ENCODE measurements at places on chromosomes 13 and 19. TPM values are rescaled to one million over a fixed set of nuclear protein-coding genes. Genes with fewer than 3 reads are reported as not detected.
A peak's percentile ranks its signal among the peaks of the same experiment; 100 is the strongest.

- no peak for DNase-seq
Observed at GRCh38 chr13:107239213-107239612, 671.3 kb upstream of the ARGLU1 start.

DNA sequence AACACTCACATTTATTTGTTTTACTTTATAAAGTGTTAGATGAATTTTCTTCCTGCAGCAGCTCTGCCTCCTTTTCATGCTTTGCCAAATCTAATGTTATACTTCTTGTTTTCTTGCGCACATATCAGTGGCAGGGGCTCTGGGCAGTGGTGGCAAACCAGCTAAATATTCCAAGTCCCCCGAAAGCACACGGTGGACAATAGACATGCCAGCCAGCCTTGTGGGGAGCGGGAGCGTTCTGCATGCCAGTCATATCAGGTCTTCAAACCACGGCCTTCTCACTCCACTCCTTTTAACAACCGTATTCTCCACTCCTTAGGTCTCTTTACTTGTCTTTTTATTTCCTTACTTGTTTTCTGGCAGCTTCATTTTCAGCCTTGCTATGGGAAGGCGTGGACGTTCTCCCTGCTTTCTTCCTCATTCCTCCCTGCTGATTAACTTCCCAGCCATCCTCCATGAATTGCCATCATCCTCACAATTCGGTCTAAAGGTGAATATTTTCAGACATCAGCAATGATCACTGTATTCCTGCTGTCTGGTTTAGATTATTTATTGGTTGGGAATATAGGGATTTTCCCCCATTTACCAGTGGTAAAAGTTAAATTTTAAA, 77.1 kb upstream of the WASF3 start:
- no peak for DNase-seq

DNA sequence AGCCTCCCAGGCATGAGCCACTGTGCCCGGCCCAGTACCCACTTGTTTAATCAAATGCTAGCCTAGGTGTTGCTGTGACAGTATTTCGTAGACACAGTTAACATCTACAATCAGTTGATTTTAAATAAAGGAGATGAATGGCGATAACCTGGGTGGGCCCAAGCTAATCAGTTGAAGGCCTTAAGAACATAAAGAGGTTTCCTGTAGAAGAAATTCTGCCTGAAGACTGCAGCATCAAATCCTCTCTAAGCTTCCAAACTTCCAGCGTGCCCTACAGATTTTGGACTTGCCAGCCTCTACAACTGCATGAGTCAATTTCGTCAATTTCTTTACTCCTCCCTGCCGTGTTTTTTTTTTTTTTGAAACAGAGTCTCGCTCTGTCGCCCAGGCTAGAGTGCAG, 13.2 kb upstream of the SULT2A1 start:
- no peak for DNase-seq

DNA sequence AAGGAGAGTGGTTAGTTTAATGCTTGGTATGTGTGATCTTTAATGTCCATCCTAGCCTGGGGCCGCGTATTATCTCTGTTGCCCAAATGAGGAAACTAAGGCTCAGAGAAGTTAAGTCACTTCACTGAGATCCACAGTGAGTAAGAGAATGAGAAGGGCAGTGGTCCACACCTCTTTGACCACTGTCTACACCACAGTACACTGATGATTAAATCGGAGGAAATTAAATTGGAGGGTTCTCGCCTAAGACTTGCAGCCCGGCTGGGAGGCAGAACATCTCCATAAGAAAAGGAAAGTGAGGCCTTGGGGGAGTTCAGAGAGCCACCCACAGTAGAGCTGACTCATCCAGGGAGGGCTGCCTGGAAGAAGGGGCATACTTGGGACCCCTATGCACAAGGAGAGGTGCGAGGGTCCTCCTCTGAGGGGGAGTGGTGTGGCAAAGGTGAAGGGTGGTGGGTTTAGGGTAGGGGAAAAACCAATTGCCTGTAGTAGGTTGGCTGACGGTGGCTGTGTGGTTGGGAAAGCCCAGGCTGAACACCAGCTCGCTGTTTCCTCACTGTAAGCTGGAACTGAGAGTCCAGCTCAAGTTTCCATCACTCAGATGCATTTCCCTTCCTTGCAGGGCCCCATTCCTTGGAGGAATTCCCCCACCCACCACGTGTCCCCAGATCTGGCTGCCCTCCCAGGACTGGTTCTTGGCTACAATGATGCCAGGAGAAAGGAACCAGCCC, 15.0 kb upstream of the DHRS12 start:
- no peak for DNase-seq

DNA sequence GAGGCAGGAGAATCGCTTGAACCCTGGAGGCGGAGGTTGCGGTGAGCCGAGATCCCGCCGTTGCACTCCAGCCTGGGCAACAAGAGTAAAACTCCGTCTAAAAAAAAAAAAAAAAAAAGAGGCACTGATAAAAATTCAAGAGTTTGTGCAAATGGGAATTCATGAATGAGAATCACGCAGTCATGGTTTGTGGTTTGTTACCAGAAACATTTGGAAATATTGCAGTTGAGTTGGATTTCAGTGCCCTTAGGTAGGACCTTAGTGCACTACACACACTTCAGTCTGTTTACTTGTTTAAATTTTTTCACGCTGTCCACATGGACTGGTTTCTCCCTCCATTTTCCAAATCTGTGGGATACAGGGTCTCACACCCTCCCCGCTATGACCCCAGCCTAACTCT, 28.4 kb downstream of the ZNF844 start:
- no peak for DNase-seq

DNA sequence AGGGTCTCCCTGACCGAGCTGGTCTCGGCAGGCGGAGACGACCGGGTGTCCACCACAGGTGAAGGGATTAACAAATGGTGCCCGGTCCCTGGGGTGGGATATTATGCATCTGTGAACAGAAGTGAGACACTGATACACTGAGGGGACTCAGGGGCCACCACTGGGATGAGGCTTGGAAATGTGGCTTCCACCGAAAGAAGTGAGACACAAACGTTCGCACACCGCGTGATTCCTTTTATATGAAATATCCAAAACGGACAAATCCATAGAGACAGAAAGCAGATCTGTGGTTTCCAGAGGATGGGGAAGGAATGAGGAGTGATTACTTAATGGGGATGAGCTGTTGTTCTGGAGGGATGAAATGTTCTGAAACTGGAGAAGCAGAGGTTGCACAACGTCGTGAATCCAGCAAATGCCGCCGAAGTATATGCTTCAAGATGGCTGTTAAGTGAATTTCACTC, 47.5 kb downstream of the C13orf46 start:
- DNase-seq: no peak

DNA sequence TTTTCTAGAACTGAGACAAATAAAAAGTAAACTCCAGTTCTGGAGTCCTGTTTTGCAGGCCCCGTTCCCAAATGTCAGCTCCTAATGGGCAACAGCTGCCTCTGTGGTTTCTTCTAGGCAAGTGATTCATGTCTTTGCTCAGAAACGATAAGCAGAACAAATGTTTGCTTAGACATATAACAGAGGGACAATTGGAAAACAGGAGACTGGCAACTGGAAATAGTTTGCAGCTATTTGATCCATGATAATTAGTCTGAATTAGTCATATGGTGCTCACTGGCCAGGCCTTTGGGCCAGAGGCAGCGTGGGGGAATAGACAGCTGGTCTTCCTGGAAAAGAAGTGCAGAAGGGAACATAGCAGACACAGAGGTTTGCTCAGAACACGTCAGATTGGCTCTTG, 29.2 kb upstream of the TSHZ3 start:
- peak; percentile 68 for DNase-seq

GRCh38 chr13:21121616-21122015, 54.7 kb downstream of the SKA3 start:
- no peak for DNase-seq

DNA sequence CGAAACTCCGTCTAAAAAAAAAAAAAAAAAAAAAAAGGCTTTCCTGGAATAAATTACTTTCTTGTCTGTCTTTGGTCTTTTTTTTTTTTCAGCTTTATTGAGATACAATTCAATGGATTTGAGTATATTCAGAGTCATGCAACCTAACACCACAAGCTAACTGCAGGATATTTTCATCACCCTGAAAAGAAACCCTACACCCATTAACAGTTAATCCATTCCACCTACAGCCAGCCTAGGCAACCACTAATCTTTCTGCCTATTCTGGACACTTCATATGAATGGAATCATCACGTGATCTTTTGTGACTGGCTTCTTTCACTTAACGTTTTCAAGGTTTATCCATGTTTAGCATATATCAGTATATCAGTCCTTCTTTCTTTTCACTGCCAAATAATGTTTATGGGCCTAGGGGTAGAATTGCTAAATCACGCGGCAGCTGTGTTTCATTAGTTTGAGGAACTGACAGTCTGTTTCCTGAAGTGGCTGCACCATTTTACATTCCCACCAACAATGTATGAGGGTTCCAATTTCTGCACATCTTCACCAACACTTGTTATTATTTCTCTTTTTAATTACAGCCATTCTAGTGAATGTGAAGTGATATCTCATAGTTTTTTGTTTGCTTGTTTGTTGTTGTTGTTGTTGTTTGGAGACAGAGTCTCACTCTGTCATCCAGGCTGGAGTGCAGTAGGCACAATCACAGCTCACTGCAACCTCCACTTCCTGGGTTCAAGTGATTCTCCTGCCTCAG, 19.9 kb downstream of the LRFN3 start:
- DNase-seq: no peak

DNA sequence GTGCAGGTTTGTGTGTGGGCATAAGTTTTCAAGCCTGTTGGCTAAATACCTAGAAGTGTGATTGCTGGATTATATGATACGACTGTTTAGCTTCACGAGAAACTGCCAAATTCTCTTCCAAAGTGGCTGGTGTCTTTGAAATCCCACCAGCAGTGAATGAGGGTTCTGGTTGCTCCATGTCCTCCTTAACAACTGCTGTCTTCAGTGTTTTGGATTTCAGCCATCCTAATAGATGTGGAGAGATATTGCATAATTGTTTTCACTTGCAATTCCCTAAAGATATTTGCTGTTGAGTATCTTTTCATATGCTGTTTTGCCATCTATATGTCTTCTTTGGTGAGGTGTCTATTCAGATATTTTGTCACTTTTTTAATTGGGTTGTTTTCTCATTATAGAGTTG, 390.5 kb downstream of the ZNF536 start:
- no peak for DNase-seq

DNA sequence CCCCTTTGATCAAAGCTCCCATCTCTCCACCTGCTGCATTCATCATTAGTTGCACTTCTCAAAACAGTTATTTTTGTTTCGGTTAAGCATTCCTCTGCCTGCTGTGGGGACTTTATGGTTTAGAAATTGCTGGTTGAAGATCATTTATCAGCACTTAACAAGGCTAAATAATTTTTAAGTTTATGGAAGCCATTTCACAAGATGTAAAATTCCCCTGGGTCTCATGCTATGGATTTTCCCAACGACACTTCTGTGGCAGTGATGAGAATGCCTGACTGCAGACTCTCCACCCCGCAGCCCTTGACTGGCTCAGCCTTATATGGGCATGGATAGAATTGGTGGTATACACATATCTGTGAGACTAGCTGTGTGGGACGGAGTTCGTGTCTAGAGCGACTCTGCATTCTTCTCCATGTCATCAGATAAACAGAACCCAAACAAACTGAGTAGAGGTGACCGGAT, 52.8 kb downstream of the COL4A2 start:
- no peak for DNase-seq

GRCh38 chr13:41267106-41267505, 3.7 kb upstream of the MTRF1 start:
- no peak for DNase-seq

- DNase-seq: no peak
Observed at GRCh38 chr13:30151388-30151787, 156.0 kb downstream of the KATNAL1 start.

The FREM2 gene
- 0.03 TPM for total RNA-seq

The ALKBH7 gene
- 134 TPM for total RNA-seq

The GSX1 gene
- not detected for total RNA-seq

The TRPC4 gene
- total RNA-seq: 2.6 TPM

The ZNF780B gene
- 22.3 TPM for total RNA-seq

The FGF14 gene
- total RNA-seq: 3.6 TPM

The ZNF578 gene
- 1.6 TPM for total RNA-seq

The LILRB4 gene
- 5.0 TPM for total RNA-seq
